Mesothelial cell of epicardium (in vitro differentiated cells): ENCODE measurements at places on chromosomes 5 and 9. TPM values are rescaled to one million over a fixed set of nuclear protein-coding genes. Genes with fewer than 3 reads are reported as not detected.

The MZB1 gene
- 0.20 TPM in 1 of 3 replicates, not detected in the others for total RNA-seq

The SOWAHA gene
- total RNA-seq: 0.52 to 0.67 TPM (median 0.64 TPM) in 3 replicates

The SPATA31C1 gene
- total RNA-seq: 0.13 to 0.29 TPM (median 0.18 TPM) in 3 replicates

The CARTPT gene
- total RNA-seq: not detected in 3 replicates

The JAK2 gene
- 5.3 to 6.7 TPM (median 6.6 TPM) in 3 replicates for total RNA-seq

The ANKS6 gene
- 40.5 to 48.6 TPM (median 42.0 TPM) in 3 replicates for total RNA-seq
